ENCODE measurements at places on chromosomes 3 and 15. TPM values are rescaled to one million over a fixed set of nuclear protein-coding genes. Genes with fewer than 3 reads are reported as not detected.

GRCh38 chr3:114411811-114412803 lies 118.3 kb downstream of the TIGIT start:
- no peak for DNase-seq

ATP13A5 gene
- not detected for total RNA-seq

CHDH gene
- 3.9 TPM for total RNA-seq

ALDH1L1 gene
- 1.2 TPM for total RNA-seq

- DNase-seq = no peak
These were observed 1011.7 kb downstream of the SQOR start for GRCh38 chr15:46646490-46646889.

ARL6 gene
- 8.2 TPM for total RNA-seq

STAC gene
- total RNA-seq = 1.4 TPM

ALG1L2 gene
- 2.8 TPM for total RNA-seq
